ENCODE measurements at places on chromosomes 3 and 15.

DNA sequence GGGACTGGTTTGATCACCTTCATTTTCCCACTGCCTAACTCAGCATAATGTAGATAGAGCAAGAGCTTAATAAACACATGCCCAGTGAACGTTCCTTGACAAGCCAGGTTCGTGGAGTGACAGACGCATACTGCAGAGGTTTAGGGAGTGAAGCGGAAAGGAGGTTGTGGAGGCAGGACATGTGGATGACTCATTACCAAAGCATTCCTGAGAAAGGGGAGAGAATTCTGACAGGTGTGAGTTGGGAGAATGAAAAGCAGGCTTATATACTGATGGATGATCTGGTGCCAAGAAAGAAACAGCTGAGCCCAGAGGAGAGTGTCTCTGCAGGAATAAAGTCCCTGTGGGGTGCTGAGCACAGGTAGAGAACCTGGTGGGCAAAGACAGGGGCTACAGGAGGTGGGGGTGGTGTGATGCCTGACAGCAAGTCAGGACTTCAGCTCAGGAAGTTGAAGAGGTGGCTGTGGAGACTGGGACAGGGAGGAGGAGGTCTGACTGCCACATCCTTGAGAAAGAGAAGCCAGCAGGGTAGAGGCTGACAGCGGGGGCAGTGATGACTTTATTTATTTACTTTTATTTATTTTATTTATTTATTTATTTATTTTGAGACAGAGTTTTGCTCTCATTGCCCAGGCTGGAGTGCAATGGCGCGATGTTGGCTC, 2.4 kb upstream of the RPL29 start:
- no peak for DNase-seq

GRCh38 chr3:150773616-150774192, 10.7 kb upstream of the SIAH2 start:
- DNase-seq: no peak

GRCh38 chr3:170089862-170090600, 52.2 kb downstream of the GPR160 start:
- DNase-seq: no peak

DNA sequence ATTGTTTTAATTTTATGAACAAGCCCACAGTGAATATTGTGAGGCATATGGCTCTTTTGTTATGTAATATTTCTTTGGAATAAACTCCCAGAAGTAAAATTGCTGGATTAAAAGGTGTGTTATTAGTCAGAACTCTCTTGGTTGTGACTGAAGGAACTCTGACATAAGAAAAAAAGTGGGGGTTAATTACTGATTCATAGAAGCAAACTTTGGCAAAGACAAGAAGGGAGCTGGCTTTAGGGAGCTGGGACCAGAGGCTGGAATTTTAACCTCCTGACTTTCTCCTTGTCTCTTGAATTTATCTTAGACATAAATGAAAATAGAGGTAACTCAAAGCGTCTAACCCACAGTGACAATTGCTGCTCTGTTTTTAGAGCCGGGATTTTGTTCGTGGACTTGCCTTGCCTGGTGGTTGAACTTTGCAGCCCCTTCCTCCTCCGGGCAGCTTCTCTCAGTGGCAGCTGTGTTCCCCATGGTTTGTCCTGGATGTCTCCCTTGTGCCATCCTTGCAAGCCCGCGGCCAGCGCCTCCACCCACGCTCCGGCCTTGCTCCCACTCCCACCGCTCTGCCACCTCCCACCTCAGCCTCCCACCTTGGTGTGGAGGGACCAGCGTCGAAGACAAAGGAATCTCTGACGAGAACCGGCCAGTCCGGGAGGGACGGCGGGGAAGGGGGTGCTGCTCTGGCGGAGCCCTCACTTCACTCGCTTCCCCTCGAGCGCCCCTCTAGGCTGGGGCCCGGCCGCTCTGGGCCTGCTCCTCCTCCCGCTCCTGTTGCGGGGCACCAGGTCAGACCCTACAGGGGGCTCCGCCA, 28.0 kb downstream of the ARHGAP31 start:
- DNase-seq: no peak

GRCh38 chr3:35651851-35652250, 12.5 kb downstream of the ARPP21 start:
- DNase-seq: no peak

GRCh38 chr3:42476225-42477125, 26.0 kb upstream of the VIPR1 start:
- no peak for DNase-seq

DNA sequence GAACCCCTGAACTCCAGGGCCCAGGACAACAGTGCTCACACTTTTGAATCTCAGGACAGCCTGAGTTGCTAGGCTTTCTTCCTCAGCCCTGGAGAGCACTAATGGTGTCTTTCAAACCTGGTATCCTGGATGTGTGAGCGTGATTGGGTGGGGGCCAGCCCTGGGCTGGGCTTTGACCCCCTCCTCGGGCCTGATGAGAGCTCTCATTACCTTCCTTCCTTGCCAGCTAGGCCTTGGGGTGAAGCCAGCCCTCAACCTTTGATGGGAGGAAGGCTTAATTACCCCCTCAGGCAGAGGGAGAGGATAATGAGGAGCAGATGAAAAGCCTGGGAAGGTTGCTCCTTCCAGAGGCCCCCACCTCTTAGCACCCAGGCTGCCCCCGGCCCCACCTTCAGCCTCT, 31.1 kb upstream of the INSYN1 start:
- DNase-seq: no peak

DNA sequence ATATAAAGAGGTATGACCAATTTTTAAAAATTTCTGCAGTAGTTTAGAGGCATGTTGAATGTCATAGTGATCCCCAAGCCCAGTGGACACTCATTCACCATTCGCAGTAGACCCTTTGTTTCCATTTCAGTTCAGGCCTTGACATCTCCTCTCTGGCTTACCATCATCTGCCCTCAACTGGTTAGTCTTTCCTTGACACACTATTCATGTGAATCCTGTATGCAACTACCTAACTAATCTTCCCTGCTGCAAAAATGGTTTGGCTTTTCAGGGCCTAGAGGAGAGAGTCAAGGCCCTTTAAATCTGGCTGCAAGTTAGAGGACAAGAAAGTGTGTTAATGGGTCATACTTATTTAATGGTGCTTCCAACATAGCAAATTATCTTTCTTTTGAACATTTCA, 10.9 kb downstream of the APH1B start:
- DNase-seq: no peak

DNA sequence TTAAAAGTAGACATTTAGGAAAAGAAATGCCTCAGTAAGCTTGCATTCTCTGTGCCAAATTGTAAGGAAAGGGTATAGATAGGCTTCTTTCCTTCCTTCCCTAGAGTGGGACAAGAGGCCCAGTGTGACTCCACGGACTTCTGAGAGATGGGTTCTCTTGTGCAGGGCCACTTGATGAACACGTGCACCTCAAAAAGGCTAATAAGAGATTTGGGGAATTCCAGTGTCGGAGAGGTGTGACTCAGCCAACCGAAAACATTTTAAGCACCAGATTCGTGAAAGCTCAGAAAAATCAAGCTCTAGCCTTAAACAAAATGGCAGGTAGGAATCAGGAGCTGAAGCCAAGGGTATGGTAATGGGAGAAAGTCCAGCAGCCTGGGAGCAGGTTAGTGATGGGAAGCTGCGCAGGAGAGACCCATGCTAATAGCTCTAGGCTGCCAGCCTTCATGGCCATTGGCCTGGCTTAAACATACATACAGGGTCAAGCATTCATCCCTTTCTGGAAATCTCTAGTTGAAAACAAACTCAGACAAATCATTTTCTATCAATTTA, 56.2 kb downstream of the SV2B start:
- no peak for DNase-seq

- no peak for DNase-seq
These were observed 119.3 kb downstream of the P3H2 start for GRCh38 chr3:190001426-190001825.

GRCh38 chr15:83178869-83179325, 28.7 kb downstream of the HDGFL3 start:
- no peak for DNase-seq

- DNase-seq: no peak
These were observed 14.9 kb upstream of the GRM2 start for GRCh38 chr3:51691949-51692348.

GRCh38 chr3:16109929-16110328, 64.6 kb upstream of the GALNT15 start:
- no peak for DNase-seq
